Stimulated activated CD4-positive, alpha-beta T cell treated with anti-CD3 and anti-CD28 coated beads, TNF-alpha, amount 100 ng/mL, for 1 hour (primary cell): ENCODE measurements at places on chromosomes 7 and 10.

DNA sequence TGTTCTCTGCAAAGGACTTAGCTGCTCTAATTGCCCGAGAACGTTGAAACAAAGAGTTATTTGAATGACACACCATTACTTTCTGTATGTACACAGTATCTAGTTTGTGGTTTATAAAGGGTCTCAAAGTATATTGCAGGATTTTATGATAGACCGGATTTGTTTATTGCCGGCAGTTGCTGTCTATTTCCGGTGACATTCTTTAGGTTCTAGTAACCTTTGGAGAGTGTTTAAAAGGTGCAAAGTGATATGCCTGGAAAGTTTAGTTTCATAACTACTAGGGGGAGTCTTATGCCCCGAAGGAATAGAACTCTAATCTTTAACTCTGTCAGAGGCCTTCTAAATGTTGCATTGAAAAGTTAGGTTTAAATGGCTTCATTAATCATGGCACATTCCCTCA is 63.8 kb downstream of the PAPSS2 start:
- DNase-seq: no peak

DNA sequence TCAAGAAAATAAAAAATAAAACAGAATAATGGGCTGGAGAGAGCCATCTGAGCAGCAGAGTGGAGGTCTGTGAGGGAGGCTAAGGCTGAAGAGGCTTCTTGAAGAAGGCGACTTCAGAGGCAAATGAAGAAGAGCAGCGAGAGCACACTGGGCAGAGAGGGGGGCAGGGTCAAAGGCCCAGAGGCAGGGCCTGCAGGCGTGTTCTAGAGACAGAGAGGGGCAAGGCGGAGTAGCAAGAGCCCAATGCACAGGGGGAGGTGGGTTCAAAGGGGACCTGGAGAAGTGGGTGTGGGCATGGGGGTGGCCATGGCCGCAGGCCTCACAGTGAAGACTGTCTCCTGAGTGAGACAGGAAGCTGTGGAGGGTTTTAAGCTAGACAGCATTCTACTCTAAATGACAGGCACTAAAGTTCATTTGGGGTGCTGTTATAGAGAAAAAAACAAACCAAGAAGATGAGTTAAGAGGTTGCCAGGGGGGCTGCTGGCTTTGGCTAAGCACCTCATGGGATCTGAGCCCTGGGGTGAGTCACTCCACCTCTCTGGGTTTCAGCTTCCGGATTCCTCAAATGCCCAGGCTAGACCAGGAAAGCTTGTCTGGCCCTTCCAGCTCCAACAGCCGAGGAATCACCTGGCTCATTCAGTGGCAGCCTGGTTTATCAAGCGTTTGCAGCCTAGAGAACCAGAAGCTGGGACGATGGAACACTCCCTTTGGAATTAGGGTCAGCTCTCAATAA is 81.7 kb downstream of the DLG5 start:
- DNase-seq: no peak

- DNase-seq: no peak
Observed at GRCh38 chr7:45198986-45199385, 41.4 kb downstream of the RAMP3 start.

DNA sequence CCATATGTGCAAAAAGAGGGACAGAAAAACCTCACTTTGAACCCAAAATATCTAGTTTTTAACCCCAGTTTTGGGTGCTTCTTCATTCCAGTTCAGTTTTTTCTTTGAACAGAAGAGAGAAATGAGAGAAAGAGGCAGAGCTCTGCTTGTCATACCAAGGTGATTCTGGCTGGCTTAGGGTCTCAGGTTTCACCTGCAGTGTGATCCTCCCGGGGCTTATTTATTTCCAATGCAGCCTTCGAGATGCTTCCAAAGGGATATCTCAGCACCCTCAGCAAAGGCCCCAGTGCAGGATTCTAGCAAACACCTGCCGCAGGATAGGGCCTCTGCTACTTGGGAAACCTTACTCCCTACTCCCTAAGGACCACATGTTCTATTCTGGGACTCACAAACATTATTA is 131.3 kb downstream of the WDR11 start:
- no peak for DNase-seq

DNA sequence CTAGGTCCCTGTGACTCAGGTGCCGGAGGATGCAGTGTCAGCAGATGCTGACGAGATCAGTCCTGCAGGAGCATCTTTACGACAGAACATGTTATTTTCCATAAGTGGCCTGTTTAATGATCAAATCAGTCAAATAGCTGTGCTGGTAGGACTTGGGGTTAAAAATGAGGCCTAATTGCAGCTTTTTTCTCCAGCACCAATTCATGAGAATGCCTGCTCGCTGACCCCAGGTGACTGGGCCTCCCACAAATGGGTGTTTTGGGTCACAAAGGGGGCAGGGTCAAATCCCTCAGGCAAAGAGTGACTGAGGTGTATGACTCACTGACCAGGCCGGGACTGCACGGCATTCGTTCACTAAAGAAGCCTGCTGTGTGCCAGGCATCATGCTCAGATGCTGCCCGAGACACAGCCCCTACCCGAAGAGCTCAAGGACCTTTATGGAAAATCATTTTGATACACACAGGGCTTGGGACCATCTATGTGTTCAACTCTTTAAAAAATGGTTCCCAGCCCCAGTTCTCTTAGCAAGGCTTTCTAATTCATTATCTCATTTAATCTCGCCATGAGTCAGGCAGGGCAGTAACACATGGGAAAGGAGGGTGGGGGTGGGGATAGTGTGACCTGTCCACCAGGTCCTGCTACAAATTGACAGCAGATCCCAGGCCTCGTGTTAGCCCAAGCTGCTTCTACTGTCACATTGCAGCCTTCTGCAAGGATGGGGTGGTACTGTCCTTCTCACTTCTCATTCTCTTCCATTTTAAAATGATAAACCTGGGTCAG is 21.1 kb downstream of the ZNF775 start:
- DNase-seq: no peak

GRCh38 chr7:85512790-85513189 is 325.9 kb upstream of the SEMA3D start:
- DNase-seq: no peak

- no peak for DNase-seq
Observed at GRCh38 chr10:124168581-124168980, 75.2 kb upstream of the CHST15 start.

DNA sequence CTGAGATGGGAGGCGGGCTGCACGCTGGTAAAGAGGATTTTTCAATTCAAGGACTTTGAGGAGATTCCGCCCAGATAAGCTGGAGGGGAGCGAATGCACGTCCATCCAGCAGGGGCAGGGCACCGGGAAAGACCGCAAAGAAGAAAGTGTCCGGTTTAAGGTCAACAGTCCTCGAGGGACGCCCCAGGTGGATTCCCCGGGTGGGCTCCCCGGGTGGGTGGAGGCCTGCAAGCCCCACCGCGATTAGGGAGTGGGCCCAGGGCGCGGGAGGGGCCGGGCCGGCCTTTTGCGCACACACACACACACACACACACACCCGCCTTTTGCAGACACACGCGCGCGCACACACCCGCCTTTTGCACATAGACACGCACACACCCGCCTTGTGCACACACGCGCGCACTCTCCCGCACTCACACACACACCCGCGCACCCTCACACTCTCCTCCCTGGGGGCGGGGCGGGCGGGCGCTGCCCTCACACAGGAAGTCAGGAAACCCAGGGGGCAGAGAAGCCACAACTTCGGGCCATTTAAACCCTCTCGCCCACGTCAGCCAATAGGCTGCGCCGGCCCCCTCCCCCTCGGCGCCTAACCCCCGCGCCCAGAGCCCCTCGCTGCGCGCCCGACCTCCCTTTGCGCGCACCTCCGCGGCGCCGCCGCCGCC is 615 bp downstream of the ARHGAP12 start:
- peak; percentile 18 for DNase-seq

DNA sequence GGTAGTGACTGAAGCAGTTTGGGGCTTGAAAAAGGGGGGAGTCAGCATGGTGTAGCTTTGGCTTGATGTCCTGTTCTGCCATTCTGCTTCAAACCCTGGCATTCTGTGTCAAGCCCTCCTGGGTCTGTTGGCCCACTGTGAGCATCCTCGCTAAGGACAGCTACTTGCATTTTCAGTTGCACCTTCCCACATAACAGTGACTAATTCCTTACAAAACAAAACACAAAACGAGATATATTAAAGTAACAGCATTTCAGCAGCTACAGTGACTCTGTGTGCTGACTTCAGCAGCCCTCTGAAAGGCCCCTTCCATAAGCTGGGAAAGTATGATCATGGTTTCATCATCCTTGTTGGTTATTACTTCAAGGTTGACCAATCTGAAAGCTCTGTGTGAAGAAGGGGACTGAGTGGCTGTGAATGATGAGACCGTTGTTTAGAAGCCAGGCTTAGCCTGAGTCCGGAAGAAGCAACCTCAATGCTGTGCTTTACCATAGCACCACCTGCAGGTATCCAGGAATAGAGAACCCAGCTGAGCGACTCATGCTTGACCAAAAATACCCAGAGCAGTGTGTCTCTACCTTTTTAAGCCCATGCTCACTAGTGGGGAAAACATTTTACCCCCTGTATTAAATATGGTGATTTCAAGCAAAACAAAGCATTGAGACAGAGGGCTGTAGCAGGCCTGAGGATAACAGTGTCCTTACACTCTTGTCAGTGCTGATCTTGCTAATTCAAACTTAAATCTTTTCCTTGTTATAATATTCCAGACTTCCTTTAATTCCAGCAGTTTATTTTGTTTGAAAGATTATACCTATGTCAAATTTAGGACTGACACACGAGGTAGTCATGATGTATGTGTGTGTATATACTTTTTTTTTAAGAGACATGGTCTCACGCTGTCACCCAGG is 42.6 kb upstream of the CC2D2B start:
- no peak for DNase-seq

DNA sequence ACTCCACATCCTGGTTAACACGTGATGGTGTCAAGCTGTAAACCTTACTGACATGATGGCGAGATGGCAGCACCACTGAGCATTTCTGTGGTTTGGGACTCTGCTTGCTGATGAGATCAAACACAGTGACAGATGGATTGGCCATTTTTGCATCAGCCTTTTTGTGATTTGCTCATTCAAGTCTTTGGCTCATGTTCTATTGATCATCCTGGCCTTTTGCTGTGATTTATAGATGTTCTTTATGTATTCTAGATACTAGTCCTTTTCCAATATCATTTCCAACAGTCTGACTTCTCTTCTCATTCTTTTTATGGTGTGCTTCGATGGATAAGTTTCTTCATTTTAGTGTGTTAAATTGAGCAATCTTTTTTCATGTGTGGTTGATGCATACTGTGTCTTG is 24.7 kb upstream of the DIP2C start:
- DNase-seq: no peak

DNA sequence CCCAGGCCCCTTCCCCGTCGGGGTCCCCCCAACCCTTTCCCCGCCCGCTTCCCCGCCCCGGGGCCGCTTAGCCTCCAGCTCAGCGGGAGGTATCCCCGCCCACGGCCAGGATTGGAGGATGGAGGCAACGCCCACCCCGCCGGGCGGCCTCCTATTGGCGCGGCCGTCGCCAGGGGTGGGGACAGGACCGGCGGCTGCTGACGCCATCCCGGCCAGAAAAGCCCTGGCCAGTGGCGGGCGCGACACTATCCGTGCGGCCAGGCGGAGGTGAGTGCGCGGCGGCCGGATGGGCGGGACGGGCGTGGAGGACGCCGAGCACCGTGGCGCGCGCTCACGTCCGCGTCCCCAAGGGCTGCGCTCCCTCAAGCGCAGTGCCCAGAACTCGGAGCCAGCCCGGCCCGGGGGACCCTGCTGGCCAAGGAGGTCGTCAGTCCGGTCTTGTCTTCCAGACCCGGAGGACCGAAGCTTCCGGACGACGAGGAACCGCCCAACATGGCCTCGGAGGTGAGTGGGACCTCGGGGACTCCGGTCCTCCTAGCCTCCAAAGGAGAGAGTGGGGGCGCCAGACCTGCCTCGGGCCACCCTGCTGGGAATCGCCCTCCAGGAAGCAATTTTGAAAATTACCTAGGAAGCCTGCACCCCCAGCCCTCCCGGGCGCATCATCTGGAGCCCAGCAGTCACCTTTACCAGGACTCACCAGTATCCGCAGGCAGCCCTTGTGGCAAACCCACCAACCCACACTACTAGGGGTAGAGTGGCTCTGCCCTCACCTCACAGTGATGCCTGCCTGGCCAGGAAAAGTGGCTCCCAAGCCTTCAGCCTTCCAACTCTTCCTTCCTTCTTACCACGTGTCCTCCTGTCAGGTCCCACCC is at the start of gene ASL:
TSS of gene ASL (plus strand) at position 230 of the 872 bp plus-strand sequence. CDS start at position 493, 263 bp downstream.
- peak; percentile 54 for DNase-seq

DNA sequence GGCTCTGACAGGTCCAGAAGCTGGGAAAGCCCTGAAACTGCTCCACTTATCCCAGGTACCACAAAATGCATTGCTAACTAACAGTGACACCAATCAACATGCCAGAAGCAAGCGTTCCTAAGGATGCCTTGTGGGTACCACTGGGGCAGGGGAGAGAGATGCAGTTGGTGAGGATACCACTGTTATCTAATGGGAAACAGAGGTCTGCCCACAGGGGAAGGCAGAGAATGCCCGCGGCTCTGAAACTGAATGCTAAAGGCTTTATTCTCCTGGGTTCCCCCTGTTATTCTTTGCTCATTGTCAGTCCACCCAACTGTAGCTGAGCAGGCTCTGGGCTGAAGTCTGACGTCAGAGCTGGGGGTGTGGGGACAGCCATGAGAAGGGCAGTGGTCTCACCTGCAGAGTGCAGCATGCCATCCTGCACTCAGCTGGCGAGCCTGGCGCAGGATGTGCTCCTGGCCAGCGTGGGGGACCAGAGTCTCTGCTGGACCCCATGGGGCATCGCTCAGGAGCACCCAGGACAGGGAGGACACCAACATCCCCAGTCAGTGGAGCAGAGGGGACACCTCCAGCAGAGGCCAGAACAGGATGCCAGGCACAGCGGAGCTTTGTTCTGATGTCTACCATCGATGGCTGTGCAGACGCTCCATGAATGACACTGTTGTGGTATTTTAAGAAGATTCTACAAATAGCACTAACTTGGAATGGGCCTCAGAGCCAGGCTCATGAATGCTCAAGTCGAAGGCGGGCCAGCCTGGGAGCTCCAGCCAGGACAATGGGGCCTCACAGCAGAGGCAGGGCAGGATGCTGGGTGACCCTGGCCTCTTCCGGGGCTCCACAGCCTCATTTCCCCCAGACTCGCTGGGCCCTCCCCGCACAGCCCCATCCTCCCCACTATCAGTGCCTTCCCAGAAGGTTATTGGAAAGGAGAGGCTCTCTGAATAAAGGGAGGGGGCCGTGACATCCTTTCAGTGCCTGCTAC is 95.8 kb downstream of the ARHGAP22 start:
- no peak for DNase-seq

DNA sequence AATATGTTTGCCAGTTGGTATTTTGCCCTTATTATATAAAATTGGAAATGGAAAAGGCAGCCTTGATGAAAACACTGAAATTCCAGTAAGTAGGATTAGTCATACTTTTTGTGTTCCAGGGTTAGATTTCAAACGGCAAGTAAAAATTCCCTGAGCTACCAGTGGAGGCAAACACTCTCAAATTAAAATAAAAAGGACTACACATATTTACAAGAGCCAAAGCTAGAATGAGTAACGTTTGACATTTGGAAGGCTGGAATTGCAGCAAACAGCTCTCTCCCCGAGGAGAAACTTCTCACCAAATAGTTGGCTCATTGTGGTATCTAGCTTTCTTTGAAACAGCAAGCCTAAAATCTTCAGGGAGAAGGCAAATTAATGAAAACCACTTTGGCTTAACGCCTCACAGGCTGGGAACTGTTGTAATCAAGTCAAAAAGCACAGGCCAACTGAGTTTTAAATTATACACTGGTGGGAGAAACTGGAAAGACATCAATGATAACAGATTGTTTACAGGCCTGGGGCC is 288.4 kb downstream of the SNX13 start:
- no peak for DNase-seq
